Liver (tissue), 10 donors: ENCODE measurements at places on chromosomes 5 and 9. TPM values are rescaled to one million over a fixed set of nuclear protein-coding genes. Genes with fewer than 3 reads are reported as not detected.
A peak's percentile ranks its signal among the peaks of the same experiment; 100 is the strongest.

IFNA21 gene
- total RNA-seq: not detected

IRX2 gene
- total RNA-seq: not detected

PURA gene
- total RNA-seq: 14.7 TPM

SMIM33 gene
- not detected for total RNA-seq

IGFBPL1 gene
- total RNA-seq: 0.08 TPM

- DNase-seq: no peak
Observed at GRCh38 chr5:10831419-10831818, 70.4 kb upstream of the DAP start.

GRCh38 chr5:73822989-73823339 lies 197.0 kb downstream of the ARHGEF28 start:
- DNase-seq: no peak

- DNase-seq: no peak
Observed at GRCh38 chr9:95502248-95502647, 14.5 kb downstream of the PTCH1 start.

GRCh38 chr9:133506653-133507038 lies 18.1 kb downstream of the MYMK start:
- peak; percentile 49 for DNase-seq

DNA sequence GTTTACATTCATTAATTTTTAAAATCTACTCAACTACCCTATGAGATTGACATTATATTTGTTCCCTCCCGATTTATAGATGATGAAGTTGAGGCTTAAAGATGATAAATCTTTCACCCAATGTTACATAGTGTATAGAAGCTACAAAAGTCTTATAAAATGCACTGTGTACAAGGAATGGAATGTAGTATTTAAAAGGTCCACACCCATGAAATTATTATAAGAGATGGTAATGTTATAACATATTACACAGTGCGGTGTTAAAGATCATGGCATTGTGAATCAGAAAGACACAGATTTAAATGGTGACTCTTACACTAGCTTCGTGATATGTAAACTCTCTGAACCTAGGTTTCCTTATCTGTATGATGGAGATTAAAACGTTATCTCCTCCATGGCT lies 141.6 kb upstream of the CHD1 start:
- no peak for DNase-seq

GRCh38 chr9:123248630-123249029 lies 19.8 kb downstream of the STRBP start:
- DNase-seq: no peak

DNA sequence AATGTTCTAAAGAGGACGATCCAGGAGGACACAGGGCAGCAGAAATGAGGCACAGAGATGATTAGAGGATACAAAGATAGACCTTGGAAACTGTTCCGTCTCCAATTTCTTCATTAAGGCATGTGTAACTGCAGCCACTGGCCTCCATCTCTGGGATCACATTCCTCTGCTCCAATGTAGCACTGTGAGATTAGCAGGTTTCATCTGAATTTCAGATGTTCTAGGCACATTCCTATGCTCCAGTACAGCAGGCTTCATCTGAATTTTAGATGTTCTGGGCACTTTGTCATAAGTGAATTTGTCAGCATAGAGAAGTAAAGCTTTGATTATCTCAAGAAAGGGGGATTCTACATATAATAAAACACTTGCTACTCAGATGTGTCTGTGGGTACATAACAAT lies 671.4 kb downstream of the MTRR start:
- DNase-seq: no peak

DNA sequence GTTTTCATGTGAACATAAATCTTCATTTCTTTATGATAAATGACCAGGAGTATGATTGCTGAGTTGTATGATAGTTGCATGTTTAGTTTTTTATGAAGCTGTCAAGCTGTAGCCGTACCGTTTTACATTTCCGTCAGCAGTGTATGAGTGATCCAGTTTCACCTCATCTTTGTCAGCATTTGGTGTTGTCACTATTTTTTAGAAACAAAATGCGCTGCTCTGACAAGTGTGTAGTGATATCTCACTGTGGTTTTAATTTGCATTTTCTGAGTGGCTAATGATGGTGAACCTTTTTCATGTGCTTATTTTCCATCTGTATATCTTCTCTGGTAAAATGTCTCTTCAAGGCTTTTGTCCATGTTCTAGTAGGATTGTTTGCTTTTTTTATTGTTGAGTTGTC lies 6.7 kb upstream of the SPATA31D1 start:
- DNase-seq: no peak

DNA sequence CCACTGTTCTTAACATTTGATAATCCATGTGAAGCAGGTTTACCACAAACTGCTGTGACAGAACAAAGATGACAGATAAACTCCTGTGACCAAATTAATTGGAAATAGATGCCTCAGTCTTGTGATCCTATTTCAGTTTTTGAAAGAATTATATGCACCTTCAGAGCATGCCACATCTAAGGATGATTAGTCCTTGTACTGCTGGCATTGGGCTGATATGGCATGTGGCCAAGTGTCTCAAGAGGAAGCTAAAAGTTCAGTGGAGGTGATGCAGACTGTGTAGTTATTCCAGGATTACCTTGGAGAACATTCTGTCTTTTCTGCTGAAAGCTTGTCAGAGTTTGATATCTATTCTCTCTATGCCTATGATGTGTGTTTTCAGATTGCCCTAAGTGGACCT lies 314.4 kb upstream of the EFNA5 start:
- no peak for DNase-seq

GRCh38 chr9:115192280-115192679 lies 74.3 kb upstream of the TNC start:
- DNase-seq: no peak

GRCh38 chr5:140372971-140373487 lies 13.0 kb downstream of the SLC4A9 start:
- DNase-seq: peak; percentile 65

DNA sequence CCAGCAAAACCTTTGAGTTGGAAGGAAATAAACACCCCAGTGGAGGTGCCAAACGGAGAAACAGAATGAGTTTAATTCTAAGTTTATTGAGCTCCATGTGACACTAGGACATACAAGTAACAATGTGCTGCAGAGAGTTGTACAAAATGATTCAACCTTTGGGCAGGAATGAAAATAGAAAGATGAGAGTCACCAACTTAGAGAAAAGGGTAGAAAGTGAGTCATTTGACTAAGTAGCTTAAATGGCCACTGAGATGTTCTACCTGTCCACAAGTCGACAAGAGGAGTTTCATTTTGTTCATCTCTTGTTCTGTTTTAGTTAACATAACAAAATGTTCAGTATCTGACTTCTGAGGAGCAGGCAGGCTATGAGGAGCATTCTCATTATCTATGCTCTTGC lies 284.7 kb downstream of the NR2F1-AS1 start:
- DNase-seq: no peak

- no peak for DNase-seq
Observed at GRCh38 chr9:88927510-88927909, 63.8 kb upstream of the S1PR3 start.
